ENCODE measurements at places on chromosomes 6 and 20.

- DNase-seq, result peak; percentile 56
Measured at GRCh38 chr20:41905199-41905598, 287.0 kb upstream of the CHD6 start.

DNA sequence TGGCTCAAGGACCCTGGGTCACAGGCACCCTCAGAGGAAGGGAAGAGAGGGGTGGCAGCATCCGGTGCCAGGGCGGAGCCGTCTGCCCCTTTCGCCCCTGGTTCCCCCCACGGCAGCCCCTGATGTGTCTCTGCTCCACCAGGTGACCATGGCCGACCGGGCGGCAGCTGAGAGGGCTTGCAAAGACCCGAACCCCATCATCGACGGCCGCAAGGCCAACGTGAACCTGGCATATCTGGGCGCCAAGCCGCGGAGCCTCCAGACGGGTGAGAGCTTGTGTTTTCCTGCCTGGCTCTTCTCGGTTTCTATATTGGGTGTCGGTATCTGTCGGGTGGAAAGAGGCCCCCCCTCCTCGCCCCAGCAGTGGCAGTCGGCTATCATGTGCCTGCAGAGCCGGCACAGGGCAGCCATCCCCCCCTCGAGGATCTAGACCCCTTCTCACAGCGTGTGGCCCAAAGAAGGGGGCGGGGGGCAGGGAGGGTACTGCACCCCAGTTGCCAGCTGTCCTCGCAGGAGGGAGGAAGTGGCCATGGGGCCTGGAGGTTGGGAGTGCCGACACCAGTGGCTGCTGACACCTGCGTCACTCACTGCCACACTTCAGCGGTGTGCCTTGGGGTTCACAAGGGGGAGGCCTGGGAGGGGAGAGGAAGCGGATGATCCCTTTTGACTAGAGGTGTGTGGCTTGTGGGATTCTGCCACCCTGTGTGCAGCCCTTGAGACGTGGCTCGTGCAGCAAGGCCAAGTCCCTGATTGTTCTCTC lies 1.5 kb downstream of the RBM38 start:
- DNase-seq, result no peak

DNA sequence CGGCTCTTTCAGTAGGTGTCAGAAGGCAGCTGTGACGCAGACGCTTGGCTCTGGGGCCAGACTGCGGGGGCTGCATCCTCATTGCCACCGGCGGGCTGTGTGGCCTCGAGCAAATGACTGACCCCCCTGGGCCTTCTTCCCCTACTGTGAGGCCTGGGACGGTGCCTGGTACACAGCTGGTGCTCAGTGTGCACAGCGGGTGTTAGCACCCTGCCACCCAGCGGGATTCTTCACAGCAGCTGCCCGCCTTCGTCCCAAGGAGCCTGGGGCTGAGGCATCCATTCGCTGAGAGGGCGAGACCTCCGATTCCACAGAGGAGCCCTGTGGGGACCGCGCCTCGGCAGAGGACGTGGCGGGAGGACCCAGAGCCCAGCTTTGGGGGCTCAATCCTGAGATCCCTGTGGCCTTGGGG lies 10.6 kb downstream of the SLCO4A1 start:
- DNase-seq, result no peak

- no peak for DNase-seq
Measured at GRCh38 chr6:100593522-100593921, 128.8 kb upstream of the SIM1 start.
